ENCODE measurements at places on chromosomes 7 and 10.

DNA sequence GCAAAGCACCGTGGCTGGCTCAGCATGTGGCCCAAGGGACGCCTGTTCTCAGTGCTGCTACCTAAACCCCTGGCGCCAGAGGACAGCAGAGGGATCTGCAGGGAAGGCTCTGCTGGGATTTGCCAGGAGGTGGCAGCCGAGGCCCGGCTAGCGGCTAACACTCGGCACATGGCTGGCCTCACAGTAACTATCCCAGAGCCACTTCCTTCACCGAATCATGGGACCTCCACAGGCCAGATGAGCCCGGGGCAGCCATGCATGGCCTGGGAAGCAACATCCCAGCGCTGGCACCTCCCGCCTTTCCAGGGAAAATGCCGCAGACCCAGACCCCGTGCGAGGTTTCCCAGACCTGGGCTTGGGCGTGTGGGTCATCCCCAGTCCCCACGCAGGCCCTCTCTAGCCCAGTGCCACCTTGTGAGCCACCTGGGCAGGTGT lies 36.4 kb downstream of the DPYSL4 start:
- DNase-seq: peak; percentile 80

DNA sequence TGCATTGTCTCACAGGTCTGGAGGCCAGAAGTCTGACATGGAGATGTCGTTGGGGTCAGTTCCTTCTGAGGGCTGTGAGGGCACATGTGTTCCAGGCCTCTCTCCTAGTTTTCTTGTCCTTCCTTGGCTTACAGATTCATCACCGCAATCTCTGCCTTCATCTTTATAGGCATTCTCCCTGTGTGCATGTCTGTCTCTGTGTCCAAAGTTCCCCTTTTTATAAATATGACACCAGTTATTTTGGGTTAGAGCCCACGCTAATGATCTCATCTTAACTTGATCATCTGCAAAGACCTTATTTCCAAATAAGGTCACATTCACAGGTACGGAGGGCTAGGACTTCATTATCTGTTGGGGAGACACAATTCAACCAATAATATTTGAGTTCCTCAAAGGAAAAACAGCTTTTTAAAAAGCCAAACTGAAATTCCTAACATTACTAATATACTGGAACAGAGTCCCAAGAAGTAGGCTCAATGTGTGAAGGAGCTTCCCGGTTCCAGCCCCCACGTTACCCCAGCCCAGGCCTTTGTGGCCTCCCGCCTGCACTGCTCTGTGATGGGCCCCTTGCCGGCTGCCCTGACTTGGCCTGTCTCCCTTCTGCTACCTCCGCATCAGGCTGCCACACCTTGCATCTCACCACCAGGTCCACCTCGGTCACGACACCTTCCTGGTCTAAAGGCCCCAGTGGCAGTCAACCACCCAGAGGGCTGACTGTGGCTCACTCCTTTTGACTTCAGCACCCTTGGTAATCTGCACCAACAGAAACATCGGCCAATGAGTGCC lies 142.7 kb downstream of the KCNMA1 start:
- no peak for DNase-seq

DNA sequence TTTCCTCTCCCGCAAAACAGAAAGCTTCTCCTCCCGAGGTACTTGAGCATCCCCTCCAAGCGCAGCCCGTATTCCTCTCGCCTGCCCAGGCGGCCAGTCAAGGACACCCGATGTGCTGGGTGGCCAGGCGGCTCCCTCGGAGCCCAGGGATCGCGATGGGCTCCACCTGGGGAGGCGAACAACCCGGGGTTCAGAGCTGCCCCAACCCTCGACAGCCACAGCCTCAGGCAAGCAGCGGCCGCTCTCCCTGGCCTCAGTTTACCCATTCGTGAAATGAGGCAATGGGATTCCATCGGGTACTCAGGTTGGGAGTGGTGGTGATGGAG lies 147.4 kb downstream of the CYP26A1 start:
- DNase-seq: no peak

DNA sequence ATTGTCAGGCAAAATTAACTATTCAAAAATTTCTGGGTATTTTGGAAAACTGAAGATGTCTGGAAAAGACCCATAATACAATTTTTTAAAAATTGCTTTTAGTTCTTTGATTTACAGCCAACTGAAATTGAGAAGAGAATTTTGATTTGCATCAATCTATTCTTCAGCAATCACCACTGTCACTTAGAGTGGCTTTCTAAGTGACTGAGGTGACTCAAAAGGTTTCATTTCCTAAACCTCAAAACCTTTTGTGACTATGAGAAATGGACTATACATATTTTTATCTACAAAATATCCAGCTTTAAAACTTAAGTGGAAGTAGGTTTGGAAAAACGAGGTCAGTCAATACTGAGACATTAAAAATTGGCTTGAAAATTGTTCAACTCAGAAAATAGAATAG lies 60.0 kb downstream of the ENO4 start:
- no peak for DNase-seq

DNA sequence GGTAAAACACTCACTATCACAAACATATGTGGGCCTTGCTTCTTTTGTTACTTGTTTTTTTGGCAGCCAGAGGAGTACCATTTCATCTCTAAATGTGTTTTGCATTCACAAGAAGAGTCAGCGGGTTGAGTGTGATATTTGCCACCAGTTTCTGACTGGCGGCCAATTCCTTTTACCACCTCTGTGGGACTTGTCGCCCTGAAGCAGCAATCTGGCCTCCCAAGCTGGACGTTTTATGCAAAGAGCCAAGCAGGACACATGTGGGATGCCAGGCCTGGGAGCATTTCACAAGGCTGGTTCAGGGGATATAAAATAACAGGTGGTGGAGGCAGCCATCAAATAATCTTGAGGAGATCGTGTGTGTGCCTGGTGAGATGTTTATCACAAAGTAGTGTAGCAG lies 61.8 kb upstream of the TRIL start:
- DNase-seq: no peak

DNA sequence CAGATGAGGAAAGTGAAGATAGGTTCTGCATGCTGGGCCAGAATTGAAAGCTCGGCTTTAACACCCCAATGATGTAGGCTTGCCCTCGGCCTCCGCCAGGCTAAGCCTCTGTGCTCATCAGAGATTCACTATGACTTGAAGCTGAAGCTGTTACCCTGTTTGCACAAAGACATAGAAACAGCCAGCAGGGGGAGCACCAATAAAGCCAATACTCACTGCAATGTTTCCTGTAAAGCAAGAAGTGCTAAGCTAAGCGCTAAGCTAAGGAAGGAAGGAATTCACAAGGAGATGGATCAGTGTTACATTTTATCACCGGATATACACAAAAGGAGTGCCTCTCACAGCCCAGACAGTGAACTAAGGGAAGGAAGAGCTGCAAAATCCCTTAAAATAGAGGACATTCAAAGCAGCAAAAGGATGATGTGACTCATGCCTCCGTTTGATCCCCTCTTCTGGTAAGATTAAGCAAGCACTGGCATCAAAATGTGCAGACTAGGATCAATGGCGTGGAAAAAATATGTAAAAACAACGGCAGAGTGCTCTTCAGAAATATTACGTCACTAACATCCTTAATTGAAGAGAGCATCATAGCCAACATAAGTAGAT lies 153.8 kb downstream of the COBL start:
- peak; percentile 61 for DNase-seq

- DNase-seq: peak; percentile 22
Observed at GRCh38 chr7:135169141-135169963, 1.2 kb downstream of the CYREN start.

- DNase-seq: no peak
Observed at GRCh38 chr7:16744518-16745250, 8.9 kb upstream of the TSPAN13 start.

- no peak for DNase-seq
Observed at GRCh38 chr10:23965123-23965522, 243.8 kb upstream of the KIAA1217 start.

DNA sequence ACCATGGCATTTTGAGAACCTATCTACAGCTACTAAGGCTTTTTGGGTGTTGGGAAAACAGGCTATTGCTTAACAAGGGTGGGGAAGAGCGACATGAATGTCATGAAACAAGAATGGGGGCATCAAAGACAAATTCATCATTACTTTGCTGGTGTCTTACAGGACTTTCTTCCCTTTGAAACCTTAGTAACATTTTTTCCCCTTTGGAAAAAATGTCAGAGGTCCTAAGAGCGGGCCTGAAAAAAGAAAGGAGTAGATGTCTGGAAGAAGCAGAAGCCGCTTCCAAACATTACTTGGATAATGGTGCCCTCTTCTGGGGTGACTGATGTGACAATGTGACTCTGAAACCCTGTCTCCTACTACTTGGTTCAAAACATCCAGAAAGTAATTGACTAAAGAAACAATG lies 3.8 kb upstream of the DDX50 start:
- DNase-seq: peak; percentile 68

GRCh38 chr10:49144058-49144720 lies 10.4 kb upstream of the FAM170B start:
- peak; percentile 76 for DNase-seq

DNA sequence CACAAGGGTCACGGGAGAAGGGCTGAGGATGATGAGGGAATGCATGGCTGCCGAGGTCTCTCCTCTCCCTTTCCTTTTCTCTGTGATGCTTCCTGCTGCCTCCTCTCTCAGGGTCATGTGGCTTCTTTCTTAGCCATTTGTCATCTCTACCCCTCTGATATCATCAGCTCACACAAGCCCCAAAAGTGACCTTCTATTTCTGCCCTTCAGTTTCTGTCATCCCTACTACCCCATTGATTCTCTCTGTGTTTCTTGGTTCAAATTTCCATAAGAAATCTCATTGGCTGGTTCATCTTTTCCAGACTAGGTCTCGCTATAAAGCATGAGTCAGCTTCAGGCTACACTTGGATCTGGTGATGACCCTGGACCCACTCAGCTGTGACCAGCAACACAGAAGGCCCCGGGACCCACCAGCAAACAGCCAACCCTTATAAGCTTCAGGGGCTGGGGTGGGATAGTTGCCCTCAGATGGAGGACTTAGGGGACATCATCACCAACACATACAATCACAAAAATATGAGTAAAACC lies 284.3 kb downstream of the SKAP2 start:
- no peak for DNase-seq

- peak; percentile 54 for DNase-seq
Observed at GRCh38 chr7:101146-102046, 91.0 kb upstream of the FAM20C start.

DNA sequence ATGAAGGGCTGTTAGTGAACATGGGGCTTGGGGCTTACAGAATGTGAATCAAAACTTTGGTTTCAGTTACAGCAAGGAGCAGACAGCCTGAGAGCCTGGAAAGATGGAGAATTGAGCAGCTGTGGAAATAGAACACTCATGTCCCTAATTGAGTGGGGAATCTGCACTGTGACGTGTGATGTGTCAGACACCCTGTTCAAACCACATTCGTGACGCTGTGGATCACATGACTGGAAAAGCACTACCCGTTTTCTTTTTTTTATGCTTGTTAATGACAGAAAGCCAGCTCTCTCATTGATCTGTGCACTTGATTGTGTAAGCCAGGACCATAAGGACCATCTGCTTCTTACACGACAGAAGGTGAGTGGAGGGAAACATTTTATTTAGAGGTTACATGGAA lies 15.1 kb upstream of the TBX20 start:
- DNase-seq: no peak
